ENCODE measurements at places on chromosomes 6 and 20. TPM values are rescaled to one million over a fixed set of nuclear protein-coding genes. Genes with fewer than 3 reads are reported as not detected.
A peak's percentile ranks its signal among the peaks of the same experiment; 100 is the strongest.

DNA sequence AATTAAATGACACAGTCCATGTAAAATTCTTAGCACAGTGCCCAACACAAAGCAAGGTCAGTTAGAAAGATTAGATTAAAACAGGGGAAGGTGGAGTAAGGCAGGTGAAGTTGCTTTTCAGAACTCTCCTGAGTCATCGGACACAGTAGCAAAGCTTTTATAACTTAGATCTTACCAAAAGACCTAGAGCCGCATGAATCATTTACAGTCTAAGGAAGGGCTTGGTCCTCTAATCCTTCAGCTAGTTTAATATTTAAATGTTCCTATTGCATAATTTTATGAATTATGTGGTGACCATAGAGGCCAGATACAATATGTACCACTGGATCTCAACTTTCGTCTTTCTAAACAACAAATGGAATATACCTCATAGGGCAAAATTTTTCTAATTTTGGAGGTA lies 202.1 kb upstream of the SNX9 start:
- peak; percentile 36 for DNase-seq

GRCh38 chr6:101399616-101400162 lies 6.2 kb downstream of the GRIK2 start:
- no peak for DNase-seq

Gene MBOAT1
- total RNA-seq, result 39.5 TPM

Gene NFKBIE
- 0.89 TPM for total RNA-seq

GRCh38 chr20:57483287-57484050 lies 41.5 kb downstream of the CTCFL start:
- DNase-seq, result no peak

- DNase-seq, result no peak
These were observed 33.9 kb upstream of the TBX18 start for GRCh38 chr6:84798257-84798656.

Gene NHLRC1
- not detected for total RNA-seq

DNA sequence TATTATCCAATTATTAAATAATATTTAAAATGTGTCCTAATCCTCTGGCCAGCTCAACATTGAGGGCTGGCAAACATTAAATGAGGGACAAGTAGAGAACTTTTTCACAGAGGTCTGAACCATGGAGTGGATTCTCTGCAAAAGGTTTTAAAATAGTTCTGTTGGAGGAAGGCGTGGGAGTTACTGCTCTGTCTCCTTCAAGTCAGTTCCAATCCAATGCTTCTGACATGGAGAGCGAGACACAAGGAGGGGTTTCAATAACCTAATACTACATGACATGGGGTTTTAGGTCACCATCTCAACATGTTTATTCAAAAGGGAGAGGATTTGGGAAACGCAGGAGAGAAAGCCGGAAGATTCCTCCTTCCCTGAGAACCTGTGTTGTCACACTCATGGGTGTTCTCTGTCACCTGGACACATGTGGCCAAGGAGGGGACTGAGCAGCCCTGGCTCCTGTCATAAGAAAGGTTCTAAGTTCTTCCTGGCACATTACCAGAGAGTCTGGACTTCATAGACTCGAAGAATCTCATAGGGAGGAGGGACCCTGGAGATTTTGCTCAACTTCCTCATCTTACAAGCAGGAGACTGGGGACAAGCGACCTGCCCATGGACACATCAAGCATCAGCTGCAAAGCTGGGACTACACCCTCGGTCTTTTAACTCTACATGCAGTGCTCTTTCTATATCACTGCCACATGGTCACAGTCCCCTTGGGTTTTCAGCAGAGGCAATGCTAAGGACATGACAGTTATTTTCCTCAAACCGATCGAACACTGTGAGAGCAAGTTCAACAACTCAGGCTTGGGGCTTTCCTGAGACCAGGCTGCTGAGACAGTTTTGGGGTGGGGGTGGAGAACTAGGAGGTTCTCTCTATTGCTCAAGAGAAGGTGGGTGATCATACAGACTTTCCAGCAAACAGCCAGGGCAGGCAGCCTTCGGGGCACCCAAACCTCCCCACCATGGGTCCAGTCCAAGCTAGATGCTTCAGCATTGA lies 38.6 kb downstream of the PRDM1 start:
- no peak for DNase-seq

Gene SAMD5
- 4.1 TPM for total RNA-seq

Gene ZBTB9
- total RNA-seq, result 7.8 TPM
